GM04504 (cell line): ENCODE measurements at places on chromosomes 7 and 10.

GRCh38 chr7:20218279-20218678 is 1.1 kb upstream of the MACC1 start:
- no peak for DNase-seq

DNA sequence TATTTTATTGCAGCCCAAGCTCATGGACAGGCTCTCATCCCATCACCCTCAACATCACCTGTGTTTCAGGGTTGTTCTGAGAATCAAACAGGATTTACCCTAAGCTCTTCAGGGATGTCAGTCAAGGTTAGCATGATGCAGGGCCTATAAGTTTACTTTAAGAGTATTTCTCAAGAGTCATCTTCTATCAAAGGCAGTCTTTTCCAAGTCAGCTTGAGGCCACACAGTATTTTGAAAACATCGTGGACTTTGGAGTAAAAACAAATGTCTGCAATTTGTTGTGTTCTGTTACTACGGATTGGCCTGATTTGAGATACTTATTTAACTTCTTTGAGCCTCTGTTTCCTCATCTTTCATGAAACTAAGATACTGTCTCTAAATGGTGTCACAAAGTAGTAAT is 42.0 kb upstream of the NRP1 start:
- no peak for DNase-seq

- DNase-seq, result no peak
Observed at GRCh38 chr10:82150123-82150900, 275.3 kb downstream of the NRG3 start.

- DNase-seq, result no peak
Observed at GRCh38 chr7:98774884-98775283, 94.9 kb downstream of the TMEM130 start.

DNA sequence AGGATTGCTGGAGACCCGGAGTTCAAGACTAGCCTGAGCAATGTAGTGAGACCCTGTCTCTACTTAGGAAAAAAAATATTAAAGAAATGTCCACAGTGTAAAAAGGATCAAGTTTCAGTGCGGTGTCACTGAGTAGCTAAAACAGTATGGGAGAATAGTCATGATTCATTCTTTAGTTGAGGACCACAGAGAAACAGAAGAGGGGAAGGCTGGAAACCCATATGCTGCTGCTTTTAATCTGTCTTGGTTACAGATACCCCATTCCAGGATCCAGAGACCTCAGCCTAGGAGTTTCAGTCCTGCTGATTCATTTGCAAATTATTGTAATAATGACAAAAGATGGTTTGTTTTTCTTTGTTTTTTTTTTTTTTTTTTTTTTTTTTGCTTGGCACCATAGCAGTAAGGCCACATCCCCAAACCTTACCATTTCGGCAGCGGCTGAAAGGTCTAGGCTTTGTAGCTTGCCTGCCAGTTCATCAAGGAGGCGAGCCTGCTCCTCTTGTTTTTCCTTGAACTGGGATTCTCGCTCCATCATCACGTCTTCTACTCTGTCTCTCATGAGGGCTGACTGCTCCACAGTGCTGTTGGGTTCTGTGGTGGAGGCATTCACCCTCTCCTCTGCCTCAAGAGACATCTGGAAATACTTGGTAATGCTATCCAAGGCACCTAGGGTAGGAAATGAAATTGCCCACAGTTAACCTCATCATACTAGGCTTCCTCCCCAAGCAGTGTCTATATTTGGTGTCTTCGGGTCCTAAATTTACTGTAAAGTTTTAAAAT is 44.2 kb downstream of the DLD start:
- peak; percentile 49 for DNase-seq

DNA sequence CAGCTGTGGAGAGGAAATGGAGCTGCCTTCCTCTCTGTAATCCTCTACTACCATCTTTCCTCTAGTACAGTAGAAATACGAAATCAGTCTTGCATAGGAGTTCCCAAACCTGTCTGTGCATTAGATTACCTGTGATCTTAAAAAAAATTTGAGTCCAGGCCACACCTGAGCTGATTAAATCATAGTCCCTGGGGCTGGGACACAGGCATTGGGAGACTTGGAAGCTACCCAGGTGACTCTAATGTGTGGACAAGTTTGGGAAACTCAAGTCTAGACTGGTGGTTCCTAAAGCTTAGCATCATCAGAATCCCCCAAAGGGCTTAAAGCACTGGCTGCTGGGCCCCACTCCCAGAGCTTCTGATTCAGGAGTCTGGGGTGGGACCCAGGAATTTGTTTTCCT is 152.7 kb upstream of the GLI3 start:
- DNase-seq, result no peak

DNA sequence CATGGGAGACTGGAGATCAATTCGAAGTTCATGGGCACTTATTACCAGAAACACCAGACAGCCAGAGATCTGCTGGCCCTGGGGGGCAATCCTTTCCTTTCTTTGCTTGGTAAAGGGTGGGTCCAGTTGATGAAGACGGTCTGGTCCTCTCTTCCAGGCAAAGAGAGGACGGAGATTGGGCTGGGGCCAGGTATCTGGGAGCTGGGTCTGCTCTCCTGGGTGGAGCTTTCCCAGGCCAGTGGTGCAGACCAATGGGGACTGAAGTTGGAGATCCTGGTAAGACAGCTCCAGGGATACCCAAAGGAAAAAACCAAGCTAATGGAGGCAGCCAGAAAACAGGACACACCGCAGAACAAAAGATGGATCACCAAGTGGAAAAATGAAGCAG is 18.3 kb downstream of the NOD1 start:
- no peak for DNase-seq

- DNase-seq, result no peak
Observed at GRCh38 chr10:33180390-33180789, 154.1 kb downstream of the NRP1 start.

GRCh38 chr7:154937837-154938236 is 65.1 kb downstream of the PAXIP1 start:
- DNase-seq, result no peak

- no peak for DNase-seq
Observed at GRCh38 chr7:41466760-41467384, 236.0 kb downstream of the INHBA start.
